ENCODE measurements at places on chromosomes 2 and 18.

DNA sequence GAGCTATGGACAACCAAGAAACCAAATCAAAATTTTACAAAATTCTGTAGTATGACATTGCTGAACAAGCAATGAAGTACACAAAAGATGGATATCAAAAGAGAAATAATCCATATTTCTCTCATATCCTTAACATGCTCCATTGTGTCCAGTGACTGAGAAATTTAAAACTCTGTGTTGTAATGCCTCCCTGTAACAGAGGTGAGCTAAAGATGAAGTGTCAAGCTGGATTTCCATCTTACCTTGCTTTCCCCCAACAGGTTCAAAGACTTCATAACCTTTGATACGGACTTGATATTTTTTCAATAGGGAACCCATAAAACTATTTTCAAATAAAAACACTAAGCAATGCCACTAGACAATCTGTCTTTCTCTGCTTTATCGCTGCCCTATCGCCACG is 95.7 kb upstream of the SERTAD2 start:
- no peak for DNase-seq

DNA sequence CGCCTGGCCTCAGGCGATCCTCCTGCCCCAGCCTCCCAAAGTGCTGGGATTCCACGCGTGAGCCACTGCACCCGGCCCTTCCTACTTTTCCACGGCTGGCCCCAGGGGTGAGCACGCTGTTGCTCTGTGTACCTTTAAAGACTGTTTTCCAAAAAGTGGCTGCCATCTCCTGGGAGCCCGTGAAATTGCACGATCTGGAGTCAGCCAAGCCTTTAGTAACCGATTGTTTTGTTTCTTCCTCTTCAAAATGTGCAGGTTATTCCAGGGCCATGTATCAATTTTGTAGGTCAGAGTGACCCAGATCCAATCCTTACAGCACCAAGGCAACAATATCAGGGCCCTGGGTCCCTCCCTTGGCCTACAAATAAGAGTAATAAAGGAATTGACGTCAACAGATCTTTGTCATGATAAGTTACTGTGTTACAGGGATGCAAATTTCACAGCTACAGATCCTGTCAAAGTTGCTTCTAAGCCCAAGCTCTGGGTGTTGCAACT is 135.6 kb upstream of the ZNF236 start:
- peak; percentile 21 for DNase-seq

GRCh38 chr2:217735899-217736298 is 266.9 kb downstream of the TNS1 start:
- DNase-seq, result no peak

DNA sequence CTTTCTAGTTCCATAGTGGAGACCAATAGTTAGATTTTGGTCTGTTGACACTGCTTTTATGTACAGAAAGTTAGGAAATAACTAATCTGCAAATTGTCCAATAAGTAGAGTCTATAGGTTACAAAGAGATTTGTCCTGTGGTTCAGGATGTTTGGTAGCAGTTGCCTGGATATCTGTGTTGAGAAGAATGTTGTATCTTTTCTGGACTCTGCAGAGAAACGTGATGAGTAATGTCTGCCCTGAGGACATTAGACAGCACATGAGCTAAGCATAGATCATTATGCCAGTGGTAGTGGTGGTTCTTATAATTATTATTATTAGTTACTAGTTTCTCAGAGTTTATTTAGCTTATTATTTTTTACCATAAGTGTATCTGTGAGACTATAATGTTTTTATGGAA is 65.8 kb downstream of the ANKRD62 start:
- no peak for DNase-seq

DNA sequence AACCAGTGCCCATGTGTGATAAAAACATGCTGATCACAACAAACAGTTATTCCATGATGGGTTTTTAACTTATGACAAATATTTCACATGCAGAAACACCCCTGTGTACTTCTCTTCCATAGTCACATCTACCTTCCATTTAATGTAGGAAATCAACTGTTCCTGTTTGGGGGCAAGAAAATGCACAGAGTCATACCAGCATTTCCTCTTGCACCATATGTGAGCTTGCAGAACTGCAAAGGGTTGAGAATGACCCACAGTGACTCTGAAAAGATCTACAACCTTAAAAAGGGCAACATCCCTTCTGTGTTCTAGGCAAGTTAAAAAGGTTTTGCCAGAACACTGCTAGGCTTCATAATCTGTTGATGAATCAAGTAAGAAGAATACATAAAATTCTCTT is 9.9 kb downstream of the BMP10 start:
- peak; percentile 61 for DNase-seq

DNA sequence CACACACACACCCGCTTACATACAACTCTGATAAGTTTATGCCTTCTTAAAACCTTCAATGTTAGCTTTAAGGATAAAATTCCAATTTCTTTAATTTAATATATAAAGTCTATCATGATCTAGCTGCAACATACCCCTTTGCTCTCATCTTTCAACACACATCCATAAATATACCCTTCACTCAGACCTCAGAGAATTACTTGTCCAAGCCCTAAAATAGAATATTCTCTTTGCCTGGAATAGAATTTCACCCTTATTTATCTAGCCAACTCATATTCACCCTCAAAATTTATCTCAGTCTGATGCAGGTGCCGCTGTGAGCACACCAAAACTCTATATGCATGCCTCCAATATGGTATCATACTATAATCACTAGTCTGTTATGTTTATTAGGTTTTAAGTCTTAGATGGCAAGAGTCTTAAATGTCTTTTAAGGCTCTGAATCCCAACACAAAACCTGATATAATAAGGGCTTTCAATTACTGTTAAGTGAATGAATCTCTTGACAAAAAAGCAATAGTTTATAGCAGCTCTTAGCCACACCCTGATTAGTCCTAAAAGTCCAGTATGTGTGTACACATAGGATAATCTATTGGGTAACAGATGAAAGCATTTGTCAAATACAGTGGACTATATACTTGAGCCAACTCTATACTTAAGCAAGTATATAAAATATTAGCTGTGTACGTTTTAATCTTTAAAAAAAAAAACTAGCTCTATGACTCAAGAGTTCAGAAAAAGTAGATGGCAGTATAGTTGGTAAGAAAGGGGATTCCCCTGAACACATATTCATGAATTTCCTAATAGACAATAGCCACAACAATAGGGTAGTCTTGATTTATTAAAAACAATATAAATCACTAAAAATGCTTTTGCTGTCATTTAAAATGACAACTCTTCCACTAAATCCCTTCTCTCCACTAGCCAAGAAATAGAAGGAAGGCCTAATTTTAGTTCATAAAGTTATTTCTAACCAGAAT is 144.5 kb downstream of the EXOC6B start:
- no peak for DNase-seq

GRCh38 chr2:71893646-71894045 is 254.0 kb downstream of the CYP26B1 start:
- DNase-seq, result no peak

DNA sequence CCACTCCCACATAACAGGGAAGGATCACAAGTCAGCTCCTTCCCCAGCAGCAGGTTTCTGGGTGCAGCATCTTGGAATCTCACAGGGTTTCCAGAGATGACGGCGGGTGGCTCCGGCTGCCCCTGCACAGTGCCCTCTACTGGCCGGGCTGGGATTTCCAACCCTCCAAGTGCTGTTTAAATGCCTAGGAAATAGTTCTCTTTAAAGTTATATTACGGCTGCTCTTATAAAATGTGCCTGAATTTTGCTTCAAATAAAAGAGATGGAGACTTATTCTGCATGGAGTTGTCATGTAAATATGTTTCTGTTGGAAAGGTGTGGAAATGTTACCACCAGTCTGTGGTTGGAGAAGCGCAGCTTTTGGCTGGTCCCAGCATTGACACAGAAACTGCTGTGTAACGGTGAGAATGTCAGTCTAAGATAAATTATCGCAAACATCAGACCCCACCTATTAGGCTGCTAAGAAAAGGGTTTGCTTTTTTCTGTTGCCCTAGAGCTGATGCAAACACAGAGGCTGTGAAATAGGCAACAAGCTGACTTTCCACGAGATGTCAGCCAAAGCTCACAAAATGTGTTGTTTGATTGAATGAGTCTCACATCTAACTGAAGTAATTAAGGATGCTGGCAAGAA is 3.3 kb upstream of the HJURP start:
- DNase-seq, result no peak

DNA sequence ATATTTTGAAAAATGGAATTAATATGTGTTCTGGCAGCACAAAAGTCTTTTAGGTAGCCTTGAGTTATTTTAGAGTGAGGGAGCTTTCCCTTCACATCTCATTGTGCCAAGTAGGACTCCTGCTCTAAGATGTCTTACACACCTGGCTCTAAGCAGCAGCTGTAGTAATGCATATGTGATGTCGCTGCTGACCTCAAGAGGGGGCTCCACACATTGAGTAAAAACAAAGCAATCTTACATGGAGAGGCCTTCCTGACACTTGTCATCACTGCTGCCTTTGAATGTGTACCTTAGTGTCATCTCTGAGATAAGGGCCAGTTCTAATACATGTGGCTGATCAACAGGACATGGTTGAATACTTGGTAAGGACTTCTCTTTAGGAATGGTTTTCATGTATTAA is 75.8 kb downstream of the ACTR3 start:
- DNase-seq, result no peak

GRCh38 chr18:51537487-51537886 is 340.0 kb upstream of the MEX3C start:
- no peak for DNase-seq

- no peak for DNase-seq
Measured at GRCh38 chr2:151569167-151569566, 159.5 kb downstream of the RIF1 start.

- no peak for DNase-seq
Measured at GRCh38 chr18:57705832-57706595, 84.4 kb upstream of the NARS1 start.

GRCh38 chr2:48124592-48124991 is 218.3 kb upstream of the FBXO11 start:
- no peak for DNase-seq

GRCh38 chr18:55475916-55476315 is 112.1 kb downstream of the TCF4 start:
- DNase-seq, result no peak

- no peak for DNase-seq
Measured at GRCh38 chr18:43662657-43663056, 385.4 kb upstream of the SYT4 start.

DNA sequence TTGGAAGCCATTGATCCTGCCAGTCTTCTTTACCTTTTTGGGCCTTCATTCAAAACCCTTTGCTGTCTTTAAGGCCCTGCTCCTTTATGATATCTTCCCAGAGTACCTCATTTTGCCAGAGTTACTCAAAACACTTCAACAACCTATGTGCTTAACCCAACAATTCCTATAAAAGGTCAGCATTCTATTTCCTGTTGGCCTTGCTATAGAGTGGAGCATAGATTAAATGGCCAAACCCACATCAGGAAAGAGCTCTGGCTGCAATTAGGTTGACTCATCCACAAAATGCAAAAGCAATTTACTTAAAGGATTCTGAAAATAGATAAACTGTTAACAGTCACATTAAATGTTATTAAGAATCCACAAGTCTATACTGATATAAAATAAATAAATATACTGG is 21.2 kb downstream of the MRPL33 start:
- DNase-seq, result no peak

- DNase-seq, result no peak
Measured at GRCh38 chr2:100178085-100178788, 35.8 kb upstream of the AFF3 start.

DNA sequence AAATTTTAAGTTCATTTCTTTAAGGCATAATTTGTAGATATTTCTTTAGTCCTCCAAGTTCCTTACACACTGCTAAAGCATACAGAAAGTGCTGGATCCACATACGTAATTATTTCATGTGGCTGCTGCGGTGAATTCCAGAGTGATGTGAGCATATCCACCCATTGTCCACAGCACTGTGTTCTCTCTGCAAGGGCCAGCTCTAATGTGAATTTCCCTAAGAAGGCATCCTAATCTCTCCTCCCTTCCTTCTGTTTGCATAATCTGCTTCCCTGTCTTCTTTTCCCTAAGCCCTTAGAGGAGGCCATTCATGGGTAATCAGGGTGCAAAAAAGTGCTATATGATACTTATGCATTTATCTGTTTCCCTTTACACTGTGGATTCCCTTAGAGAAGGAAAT is 57.2 kb downstream of the COBLL1 start:
- no peak for DNase-seq

DNA sequence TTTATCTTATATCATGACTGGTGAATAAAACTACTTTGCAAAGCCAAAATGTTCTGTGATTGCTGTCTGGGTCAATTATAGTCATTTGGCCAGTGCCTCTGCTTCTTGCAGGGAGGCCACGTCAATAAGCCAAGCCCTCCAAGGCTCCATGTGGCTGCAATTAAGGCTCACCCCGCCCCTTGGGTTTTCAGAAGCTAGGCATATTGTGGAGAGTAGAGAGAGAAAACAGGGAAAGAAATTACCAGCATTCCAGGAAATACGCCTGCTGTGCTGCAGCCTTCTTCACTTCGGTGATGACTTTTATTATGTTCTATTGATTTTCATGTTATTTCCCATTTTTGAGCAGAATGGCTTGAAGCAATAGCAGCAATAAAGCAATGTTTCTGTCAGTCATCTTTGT is 319.7 kb downstream of the SOX11 start:
- no peak for DNase-seq

DNA sequence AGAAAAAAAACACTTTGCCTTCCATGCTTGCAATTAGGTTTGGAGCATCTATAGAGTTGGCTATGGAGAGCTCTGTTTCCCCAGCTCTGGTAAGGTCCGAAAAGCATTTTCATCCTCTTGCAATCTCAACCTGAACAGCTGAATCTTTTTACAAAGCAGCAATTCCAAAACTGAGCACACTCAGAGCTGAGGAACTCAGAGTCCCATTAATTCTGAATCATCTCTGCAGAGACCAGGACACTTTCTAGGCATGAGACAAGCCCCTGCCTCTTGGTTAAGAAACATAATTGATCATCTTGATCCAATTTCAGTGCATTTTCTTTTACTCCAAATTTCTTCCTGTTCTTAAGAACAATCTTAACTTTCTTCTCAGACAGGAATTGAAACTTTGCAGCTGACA is 4.2 kb downstream of the CNGA3 start:
- DNase-seq, result no peak

DNA sequence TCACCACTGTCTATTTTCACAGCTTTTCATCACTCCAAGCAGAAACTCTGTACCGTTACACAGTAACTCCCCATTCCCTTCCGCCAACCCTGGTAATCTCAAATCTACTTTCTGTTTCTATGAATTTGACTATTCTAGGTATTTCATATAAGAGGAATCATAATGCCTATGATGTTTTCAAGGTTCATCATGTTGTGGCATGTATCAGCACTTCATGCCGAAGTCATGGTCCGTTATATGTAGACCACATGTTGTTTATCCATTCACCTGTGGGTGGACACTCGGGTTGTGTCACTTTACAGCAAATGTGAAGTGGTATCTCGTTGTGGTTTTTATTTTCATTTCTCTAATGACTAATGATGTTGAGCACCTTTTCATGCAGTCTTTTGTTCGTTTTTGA is 21.6 kb downstream of the CPSF3 start:
- DNase-seq, result no peak

DNA sequence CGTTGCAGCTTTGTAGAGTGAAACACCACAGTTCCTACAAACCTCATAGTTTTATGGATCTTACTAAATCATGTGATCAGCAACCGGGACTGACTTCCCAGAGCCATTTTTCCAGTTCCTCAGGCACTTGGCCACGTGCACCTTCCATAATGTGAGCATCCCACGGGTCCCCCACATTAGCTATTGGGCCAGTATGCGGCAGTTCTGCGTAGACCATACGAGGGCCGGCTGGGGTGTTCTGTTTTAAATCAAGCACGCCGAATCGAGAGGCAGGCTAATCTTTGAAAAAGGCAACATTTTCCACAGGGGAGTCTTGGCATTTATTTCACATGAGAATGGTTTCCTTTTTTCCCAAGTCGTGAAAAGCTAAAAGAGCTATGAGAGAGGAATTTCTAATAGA is 135.6 kb upstream of the CCDC195 start:
- no peak for DNase-seq

GRCh38 chr2:3198119-3198518 is 179.5 kb downstream of the EIPR1 start:
- DNase-seq, result no peak
